GM23338 (cell line): ENCODE measurements at places on chromosomes 3 and 15. TPM values are rescaled to one million over a fixed set of nuclear protein-coding genes. Genes with fewer than 3 reads are reported as not detected.

DNA sequence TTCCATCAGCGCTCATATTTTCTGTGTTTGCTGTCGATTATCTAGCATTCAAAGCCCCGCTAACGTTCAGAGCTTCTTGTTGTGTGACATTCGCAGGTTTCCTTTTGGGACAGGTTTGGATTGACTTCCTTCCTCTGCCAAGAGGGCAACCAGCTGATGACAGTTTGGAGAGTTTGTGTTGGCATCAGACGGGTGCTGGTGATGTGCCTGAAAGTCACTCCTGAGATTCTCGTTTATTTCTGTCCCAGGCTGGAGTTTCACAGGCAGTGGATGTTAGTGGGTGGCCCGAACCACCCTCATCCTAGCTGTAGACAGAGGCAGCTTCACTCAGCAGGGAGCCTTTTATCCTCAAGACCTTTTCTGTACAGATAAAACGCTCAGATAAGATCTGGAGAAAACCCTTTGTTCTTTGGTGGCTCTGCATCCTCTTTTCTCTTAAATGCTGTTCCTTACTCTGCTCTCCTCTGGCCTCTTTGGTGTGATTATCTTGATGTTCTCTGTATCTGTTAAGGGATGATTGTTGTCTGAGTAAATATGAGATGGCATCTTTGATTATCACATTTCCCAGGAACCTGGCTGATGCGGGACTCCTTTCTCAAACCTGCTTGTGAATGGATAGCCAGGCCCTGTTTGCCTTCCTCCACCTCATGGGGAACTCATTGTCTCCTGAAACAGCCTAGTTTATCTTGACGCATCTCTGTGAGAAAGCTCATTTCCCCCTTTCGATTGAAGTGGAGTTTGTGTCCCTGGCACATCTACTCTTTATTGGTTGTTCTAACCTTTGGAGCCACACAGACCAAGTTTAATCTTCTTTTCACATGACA lies 35.9 kb downstream of the CGNL1 start:
- H3K27ac ChIP-seq = 0 out of 2 replicates have a peak overlapping the region, but pooled peaks have one; percentile 42
- H3K4me3 ChIP-seq = no peak overlapping the region
- peaks cover 14% of the 10 kb centered on the region for H3K4me1 ChIP-seq
- H3K36me3 ChIP-seq = no peaks in the 10 kb centered on the region
- DNase-seq = no peak

GRCh38 chr3:149634573-149634972 lies 23.3 kb downstream of the WWTR1 start:
- no peak overlapping the region for H3K27ac ChIP-seq
- no peak overlapping the region for H3K4me3 ChIP-seq
- H3K4me1 ChIP-seq = peaks cover 27% of the 10 kb centered on the region
- no peak for DNase-seq

- H3K27me3 ChIP-seq = no peaks in the 10 kb centered on the region
- no peaks in the 10 kb centered on the region for H3K36me3 ChIP-seq
- no peak overlapping the region for H3K4me3 ChIP-seq
- H3K4me1 ChIP-seq = no peaks in the 10 kb centered on the region
- no peak overlapping the region for H3K27ac ChIP-seq
- DNase-seq = no peak
Measured at GRCh38 chr3:12231431-12231830, 57.4 kb upstream of the PPARG start.

DNA sequence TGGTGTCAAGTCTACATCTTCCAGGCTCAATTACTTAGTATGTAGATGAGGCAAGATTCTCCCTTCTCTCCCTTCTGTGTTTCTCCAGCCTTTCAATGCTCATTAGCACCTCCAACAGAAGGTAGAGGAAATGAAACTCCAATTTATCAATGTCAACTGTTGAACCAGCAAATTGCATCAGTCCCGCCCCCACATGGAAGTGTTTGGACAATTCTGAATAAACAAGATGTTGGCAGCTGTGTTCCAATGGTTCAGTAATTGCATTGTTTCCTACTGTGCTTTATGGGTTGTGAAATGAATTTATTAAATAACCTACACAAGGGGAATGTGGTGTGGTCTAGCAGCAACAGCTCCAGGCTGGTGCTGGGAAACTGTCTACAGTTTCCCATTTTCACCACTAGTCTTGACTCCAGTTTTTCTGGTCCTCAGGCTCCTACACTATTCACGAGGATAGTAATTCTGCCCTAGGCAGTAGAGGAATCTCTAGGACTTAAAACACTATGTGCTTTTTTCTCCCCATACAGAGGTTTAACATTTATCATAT lies 91.9 kb downstream of the MB21D2 start:
- H3K4me1 ChIP-seq = peaks cover 5% of the 10 kb centered on the region
- H3K36me3 ChIP-seq = no peaks in the 10 kb centered on the region
- H3K27me3 ChIP-seq = no peaks in the 10 kb centered on the region
- no peak for DNase-seq
- H3K4me3 ChIP-seq = no peak overlapping the region
- no peak overlapping the region for H3K27ac ChIP-seq

GRCh38 chr3:72953325-72953956 lies 43.2 kb upstream of the PPP4R2 start:
- peaks cover 10% of the 10 kb centered on the region for H3K4me1 ChIP-seq
- DNase-seq = no peak
- no peaks in the 10 kb centered on the region for H3K36me3 ChIP-seq
- H3K4me3 ChIP-seq = no peak overlapping the region
- no peaks in the 10 kb centered on the region for H3K27me3 ChIP-seq
- 0 out of 2 replicates have a peak overlapping the region, but pooled peaks have one; percentile 26 for H3K27ac ChIP-seq

- H3K36me3 ChIP-seq = no peaks in the 10 kb centered on the region
- no peak overlapping the region for H3K27ac ChIP-seq
Measured at GRCh38 chr3:25587094-25587493, 77.6 kb downstream of the TOP2B start.

DNA sequence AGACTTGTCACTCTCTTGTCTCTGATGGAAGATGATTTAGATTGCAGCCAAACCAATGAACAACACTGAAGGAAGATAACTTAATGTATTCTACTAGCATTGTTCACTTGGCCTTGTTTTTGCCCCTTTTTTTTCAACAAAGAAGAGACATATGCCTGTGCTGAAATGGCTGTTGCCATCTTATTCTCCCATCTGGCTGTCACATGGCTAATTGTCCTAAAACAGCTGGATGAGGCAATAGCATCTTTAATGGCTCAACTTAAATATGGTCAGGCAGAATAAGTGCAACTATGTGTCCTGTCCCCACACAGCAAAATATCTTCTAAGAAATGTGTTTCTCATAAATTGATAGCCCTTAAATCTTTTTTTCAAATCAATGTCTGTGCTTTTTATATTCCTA lies 576.9 kb downstream of the TUSC7 start:
- no peaks in the 10 kb centered on the region for H3K27me3 ChIP-seq
- no peaks in the 10 kb centered on the region for H3K36me3 ChIP-seq
- peaks cover 2% of the 10 kb centered on the region for H3K4me1 ChIP-seq
- H3K4me3 ChIP-seq = no peak overlapping the region
- no peak for DNase-seq

DNA sequence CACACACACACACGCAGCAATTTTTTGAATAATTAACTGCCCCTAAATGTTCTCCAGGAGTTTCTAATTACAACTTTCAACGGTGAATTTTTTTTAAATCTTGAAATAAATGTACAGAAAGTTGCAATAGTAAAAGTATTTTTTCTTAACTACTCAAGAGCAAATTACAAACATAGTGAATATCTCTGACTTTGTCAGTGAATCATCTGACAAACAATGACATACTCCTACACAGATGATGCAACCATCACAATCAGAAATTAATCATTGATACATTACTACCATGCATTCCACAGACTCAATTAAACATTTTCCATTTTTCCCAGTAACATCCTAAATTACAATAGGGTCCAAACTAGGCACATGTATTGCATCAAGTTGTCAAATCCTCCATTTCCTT lies 597.3 kb downstream of the NAALADL2 start:
- H3K27me3 ChIP-seq = no peaks in the 10 kb centered on the region
- peaks cover 4% of the 10 kb centered on the region; the same call in 1 of the 2 replicates for H3K36me3 ChIP-seq
- no peak overlapping the region for H3K27ac ChIP-seq
- H3K4me1 ChIP-seq = no peaks in the 10 kb centered on the region
- DNase-seq = no peak

GRCh38 chr3:128486681-128487537 lies 6.1 kb downstream of the GATA2 start:
- H3K4me3 ChIP-seq = peak overlapping the region; percentile 72
- H3K27me3 ChIP-seq = peaks cover 100% of the 10 kb centered on the region
- H3K27ac ChIP-seq = no peak overlapping the region
- DNase-seq = peak; percentile 64
- H3K4me1 ChIP-seq = peaks cover 65% of the 10 kb centered on the region

GRCh38 chr3:135706758-135707375 lies 258.7 kb upstream of the PPP2R3A start:
- H3K4me3 ChIP-seq = no peak overlapping the region
- no peak for DNase-seq
- no peaks in the 10 kb centered on the region for H3K27me3 ChIP-seq

DNA sequence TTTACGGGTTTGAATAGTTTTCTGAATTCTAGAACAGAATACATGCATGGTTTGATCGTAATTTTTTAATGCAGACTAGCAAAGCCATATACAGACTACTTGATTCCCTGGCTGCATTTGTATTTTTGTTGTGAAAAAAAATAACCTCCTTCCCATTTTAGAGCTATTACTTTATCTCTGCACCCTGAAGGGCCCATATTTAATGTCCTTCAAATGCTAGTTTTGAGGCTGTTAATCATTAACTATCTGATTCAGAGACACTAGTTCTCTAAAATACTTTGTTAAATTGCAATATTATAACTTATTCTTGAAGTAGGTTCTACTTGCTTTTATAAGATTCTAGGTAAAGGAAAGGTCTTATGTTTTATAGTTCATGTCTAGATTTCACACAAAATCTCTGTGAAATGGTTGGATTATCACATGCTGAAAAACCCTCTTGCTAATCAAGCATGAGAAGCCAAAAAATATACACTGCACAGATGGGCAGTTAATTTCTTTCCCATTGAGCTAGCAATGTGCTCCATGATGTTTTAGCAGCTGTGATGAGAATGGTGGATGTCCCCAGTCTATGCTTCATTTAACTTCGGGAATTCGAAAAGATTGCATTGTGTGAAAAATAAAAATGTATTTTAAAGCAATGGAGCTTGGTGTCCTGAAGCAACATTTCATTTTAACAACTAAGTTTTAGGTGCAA lies 634.0 kb upstream of the BCHE start:
- no peaks in the 10 kb centered on the region for H3K4me1 ChIP-seq
- no peak for DNase-seq
- H3K27ac ChIP-seq = no peak overlapping the region
- no peak overlapping the region for H3K4me3 ChIP-seq

GRCh38 chr3:194212845-194213331 lies 76.9 kb downstream of the HES1 start:
- H3K27me3 ChIP-seq = no peaks in the 10 kb centered on the region
- peak; percentile 94 for DNase-seq
- no peaks in the 10 kb centered on the region for H3K36me3 ChIP-seq
- H3K27ac ChIP-seq = peak overlapping the region; percentile 98
- H3K4me3 ChIP-seq = peak overlapping the region; percentile 34; the same call in 1 of the 2 replicates

- no peak for DNase-seq
- H3K4me1 ChIP-seq = peaks cover 8% of the 10 kb centered on the region
- peaks cover 28% of the 10 kb centered on the region for H3K27me3 ChIP-seq
- no peak overlapping the region for H3K4me3 ChIP-seq
Measured at GRCh38 chr3:170905862-170906261, 2.6 kb downstream of the EIF5A2 start.

DNA sequence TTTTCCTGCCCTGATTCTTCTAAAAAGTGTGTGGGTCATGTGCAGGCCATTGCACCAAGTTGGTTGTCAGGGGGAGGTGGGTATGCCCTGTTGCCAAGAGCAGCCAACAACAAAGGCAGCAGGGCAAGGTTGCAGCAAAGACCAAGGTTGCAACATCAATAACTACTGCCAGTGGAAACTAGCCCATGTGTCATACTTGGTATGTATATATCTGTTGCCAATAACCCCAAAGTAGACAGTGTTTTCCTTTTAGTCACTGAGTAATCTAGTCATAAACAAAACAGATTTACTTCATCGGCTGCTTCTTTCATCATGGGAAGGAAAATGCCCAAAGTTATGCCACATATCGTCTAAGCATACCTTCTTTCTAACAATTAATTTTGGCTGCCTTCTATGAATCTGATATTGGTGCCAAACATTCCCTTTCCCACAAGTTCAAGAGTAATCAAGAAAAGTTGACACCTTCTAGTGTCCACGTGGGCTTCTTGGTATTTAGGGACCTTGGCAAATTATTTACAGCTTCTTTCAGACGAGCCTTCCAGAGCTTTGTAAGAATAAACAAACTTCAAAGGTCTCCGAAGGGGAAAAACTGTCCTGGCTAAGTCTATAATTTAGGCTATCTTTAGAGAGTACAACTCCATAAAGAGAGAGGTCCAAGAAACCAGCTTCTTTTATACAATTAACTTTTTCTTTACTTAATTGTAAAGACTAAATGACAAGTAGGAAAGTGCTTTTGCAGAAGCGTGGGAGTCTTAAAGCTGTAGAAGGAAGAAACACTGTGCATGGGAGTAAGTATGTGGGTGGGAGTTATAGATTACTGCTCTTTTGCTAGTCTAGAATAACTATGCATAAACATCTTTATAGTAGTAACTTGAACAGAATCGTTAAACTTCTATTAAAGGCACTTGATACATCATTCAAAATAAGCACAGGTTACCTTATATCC lies 10.0 kb upstream of the MBNL1 start:
- H3K4me1 ChIP-seq = no peaks in the 10 kb centered on the region
- no peak for DNase-seq
- H3K27me3 ChIP-seq = no peaks in the 10 kb centered on the region

- no peaks in the 10 kb centered on the region for H3K27me3 ChIP-seq
- H3K36me3 ChIP-seq = peaks cover 3% of the 10 kb centered on the region; the same call in 1 of the 2 replicates
- H3K27ac ChIP-seq = no peak overlapping the region
- H3K4me1 ChIP-seq = peaks cover 29% of the 10 kb centered on the region
- no peak overlapping the region for H3K4me3 ChIP-seq
Measured at GRCh38 chr3:16494814-16495431, 18.6 kb downstream of the RFTN1 start.

Gene BFSP2
- not detected in 2 replicates for total RNA-seq

Gene SLC9A9
- 0.93 and 1.6 TPM in 2 replicates for total RNA-seq

Gene UROC1
- total RNA-seq = not detected in 2 replicates

Gene GPR27
- 11.3 and 11.8 TPM in 2 replicates for total RNA-seq

Gene MRAS
- total RNA-seq = 7.5 and 9.1 TPM in 2 replicates

Gene ACP3
- total RNA-seq = 3.5 and 5.4 TPM in 2 replicates

Gene ST6GAL1
- 51.6 and 65.1 TPM in 2 replicates for total RNA-seq

Gene RASGRP1
- total RNA-seq = 1.1 and 1.2 TPM in 2 replicates

Gene DAPK2
- 3.1 and 3.9 TPM in 2 replicates for total RNA-seq

Gene FBN1
- 3.5 and 3.8 TPM in 2 replicates for total RNA-seq

Gene BMF
- 16.0 and 20.3 TPM in 2 replicates for total RNA-seq
